ENCODE measurements at places on chromosomes 16 and 17.

DNA sequence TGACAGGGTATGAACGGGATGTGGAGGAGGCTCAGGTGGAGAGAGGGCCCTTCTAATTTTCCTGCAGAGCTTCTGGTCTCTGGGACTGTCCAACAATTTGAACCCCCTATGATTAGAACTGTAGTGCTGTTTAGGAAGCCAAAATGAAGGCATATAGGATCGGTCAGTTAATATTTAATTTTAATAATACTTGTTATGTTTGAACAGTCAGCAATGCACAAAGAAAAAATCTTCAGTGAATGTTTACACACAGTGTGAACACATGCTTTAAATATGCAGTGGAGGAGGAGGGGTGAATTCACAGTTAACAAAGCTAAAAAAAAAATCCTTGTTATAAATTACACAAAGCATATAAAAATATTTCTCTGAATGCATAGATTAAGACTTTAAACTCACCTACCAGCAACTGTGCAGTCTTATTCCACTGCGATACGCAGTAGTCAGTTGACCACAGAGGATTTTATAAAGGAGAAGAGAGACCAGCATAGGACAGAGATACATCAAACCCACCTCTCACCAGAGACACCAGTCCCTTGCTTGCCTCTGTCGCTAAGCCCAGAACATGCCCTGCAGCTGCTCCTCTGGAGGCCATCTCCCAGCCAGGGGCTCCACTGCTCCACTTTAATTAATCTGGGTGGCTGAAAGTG, 14.6 kb downstream of the ANKRD40 start:
- no peak for DNase-seq

DNA sequence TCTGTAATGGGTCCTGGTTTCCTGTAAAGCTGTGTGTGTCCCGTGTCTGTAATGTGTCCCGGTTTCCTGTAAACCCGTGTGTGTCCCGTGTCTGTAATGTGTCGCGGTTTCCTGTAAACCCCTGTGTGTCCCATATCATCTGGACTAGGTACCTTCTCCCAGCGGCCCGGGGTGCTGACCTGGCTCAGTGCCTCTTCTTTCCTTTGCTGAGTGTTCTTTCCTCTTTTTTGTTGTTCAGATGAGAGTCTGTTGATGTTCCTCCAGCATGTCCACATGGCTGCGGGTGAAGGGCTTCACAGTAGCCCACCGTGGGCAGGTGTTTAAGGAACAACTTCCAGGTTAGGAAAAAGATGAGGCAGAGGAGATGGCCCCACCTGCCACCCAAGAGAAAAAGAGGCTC, 46.6 kb upstream of the GNG13 start:
- no peak for DNase-seq

GRCh38 chr16:55257966-55258613, 65.9 kb upstream of the IRX6 start:
- DNase-seq = no peak

DNA sequence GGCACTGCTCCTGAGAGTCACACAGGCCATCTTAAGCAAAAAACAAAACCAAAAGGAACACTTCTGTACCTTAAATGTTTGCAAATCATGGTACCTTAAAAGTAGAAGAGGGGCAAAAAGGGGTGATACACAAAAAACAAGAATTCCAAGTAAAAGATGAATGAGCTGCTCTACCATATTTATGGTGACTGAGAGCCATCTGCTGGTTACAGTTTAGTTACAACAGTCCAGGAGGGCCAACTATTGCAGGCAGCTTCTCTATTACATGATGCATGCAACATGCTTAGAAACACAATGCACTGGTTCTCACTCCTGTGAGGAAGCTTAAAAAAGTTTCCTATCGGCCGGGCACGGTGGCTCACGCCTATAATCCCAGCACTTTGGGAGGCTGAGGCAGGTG, 53.5 kb downstream of the STX8 start:
- no peak for DNase-seq

GRCh38 chr16:74667255-74667700, 601 bp upstream of the RFWD3 start:
- DNase-seq = no peak

DNA sequence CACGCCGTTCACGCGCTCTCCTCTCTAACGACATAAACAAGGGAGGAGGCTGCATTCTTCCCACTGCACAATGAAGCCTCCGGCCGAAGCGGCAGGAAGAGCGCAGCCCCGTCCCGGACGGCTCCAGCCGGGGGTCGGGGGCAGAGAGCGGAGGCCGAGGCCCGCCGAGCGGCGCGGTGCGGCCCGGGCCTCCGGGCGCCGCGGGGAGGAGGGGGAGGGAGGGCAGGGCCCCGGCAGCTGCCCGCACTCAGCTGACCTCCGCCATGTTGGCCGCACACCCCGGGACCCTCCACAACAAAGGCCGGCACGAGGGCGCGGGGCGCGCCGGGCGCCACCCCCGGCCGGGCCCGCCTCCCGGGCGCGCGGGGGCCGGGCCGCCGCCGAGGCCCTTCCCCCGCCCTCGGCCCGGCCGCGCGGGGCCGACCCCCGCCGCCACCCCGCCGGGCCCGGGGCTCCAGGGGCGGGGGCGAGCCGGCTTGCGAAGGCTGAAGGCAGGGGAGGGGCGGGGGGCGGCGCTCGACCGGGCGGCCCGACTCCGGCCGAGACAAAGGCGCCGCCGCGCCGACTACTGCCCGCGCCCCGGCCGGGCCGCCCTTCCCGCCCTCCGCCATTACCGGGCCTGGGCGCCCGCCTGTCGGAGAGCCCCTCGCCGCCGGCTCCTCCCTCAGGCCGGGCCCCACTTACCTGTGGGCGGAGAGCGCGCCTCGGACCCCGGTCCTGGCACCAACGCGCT, 527 bp downstream of the SIAH1 start:
- no peak for DNase-seq

GRCh38 chr17:21363776-21364642, 12.1 kb upstream of the KCNJ12 start:
- no peak for DNase-seq

- DNase-seq = no peak
Measured at GRCh38 chr16:3118846-3119245, 6.5 kb downstream of the ZNF205 start.

GRCh38 chr17:76695059-76695831, 15.5 kb downstream of the MXRA7 start:
- no peak for DNase-seq

- DNase-seq = no peak
Measured at GRCh38 chr17:27808628-27809027, 8.3 kb upstream of the NOS2 start.

DNA sequence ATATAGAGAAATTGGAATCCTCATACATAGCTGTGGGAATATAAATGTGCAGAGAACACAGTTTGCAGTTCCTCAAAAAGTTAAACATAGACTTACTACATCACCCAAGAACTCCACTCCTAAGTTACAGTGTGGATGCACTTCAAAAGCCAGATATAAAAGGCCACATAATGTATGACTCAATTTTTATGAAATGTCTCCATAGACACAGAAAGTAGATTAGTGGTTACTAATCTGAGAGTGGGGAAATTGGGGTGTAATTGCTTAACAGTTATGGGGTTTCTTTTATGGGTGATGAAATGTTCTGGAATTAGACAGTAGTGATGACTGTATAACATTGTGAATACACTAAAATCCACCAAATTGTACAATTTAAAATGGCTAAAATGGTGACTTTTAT, 60.9 kb downstream of the CACNG1 start:
- DNase-seq = no peak

DNA sequence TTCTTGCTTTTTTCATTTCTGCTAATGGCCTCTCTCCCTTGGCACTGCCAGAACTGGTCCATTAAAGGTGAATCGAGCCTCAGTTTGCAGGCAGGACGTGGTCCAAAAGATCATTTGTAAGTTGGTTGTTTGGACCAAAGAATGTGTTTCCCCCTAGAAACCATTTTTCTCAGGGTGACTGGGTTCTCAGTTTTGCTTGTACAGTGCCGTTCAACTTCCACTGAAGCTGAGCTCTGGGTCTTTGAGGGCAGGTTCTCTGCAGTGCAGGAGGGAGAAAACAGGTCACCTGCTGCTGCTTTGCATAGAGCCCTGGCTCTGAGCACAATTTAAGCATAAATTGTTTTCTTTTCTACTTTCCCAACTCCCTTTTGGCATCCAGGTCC, 9.0 kb upstream of the AMZ2 start:
- no peak for DNase-seq

DNA sequence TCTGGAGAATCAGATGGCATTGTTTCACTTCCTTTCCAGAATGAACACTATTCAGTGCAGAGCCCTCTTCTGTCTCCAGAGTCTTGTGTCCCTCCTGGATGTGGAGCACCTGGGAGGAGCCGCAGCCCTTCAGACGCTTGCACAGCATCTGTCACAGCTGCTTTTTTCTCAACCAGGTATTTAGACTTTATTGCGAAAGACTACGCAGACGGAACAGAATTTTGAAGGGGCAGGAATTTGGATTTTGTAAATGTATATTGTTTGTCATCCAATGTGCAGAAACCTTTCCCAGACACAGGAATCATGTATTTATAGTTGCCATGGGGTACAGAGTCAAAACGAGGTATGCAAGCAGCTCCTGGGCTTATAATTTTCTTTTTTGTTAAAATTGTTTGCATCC, 20.4 kb downstream of the HEATR3 start:
- DNase-seq = no peak

DNA sequence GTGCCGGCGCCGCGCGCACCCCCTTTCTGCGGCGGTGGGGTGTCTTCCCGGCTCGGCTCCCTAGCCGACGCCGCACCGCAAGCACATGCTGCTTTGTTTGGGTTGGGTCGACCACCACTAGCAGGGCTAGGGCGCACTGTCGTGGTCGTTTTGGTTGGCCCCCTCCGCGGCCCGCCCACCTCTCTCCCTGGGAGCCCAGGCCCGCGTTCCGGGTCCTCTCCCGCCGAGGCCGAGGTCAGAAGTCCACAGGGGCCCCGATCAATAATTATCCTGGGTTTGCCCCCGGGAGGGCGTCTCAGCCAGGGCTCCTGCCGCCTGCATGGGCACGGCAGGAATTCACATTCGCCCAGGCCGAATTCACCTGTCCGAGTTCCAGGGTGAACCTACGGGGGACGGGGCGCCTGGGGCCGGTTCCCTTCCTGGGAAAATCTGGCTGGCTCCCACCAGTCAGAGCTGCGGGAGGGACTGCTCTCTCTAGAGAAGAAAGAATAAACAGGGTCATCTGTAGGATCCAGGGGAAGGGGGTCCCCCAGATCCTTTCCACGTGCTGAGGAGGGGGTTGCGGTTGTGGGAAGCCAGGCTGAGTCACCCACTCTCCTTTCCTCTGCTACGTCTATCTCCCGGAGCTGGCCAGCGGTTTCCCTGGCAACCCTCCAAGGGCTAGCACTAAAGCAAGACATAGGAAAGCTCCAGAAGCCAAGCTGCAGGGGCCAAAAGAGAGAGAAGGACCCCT, 584 bp upstream of the STAT5B start:
- peak; percentile 93 for DNase-seq

GRCh38 chr16:3020604-3021448, 658 bp downstream of the TNFRSF12A start:
- peak; percentile 96 for DNase-seq

- no peak for DNase-seq
Measured at GRCh38 chr17:65170839-65171238, 33.7 kb downstream of the RGS9 start.

GRCh38 chr17:82752371-82753200, 721 bp downstream of the TBCD start:
- DNase-seq = no peak

GRCh38 chr17:40157973-40158372, 17.6 kb downstream of the CASC3 start:
- DNase-seq = no peak

- DNase-seq = no peak
Measured at GRCh38 chr16:89256651-89257254, 39.2 kb downstream of the ZNF778 start.

GRCh38 chr17:3002538-3003295, 60.7 kb downstream of the OR1D5 start:
- peak; percentile 75 for DNase-seq

DNA sequence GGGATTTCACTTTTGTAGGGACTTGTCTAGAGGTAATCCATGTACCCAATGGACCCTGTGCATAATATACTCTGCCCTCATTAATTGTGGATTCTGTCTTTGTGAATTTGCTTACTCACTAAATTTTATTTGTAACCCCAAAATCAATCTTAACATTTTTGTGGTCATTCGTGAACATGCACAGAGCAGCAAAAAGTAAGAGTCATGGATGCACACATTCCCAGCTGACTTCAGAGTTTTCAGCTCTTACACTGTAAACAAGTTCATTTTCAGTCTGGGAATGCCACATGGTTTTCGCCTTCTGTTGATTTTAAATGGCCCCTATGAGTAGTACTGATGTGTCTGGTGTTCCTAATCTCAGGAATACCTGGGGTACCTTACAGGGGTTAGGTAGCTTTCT, 24.3 kb downstream of the TAC4 start:
- no peak for DNase-seq

DNA sequence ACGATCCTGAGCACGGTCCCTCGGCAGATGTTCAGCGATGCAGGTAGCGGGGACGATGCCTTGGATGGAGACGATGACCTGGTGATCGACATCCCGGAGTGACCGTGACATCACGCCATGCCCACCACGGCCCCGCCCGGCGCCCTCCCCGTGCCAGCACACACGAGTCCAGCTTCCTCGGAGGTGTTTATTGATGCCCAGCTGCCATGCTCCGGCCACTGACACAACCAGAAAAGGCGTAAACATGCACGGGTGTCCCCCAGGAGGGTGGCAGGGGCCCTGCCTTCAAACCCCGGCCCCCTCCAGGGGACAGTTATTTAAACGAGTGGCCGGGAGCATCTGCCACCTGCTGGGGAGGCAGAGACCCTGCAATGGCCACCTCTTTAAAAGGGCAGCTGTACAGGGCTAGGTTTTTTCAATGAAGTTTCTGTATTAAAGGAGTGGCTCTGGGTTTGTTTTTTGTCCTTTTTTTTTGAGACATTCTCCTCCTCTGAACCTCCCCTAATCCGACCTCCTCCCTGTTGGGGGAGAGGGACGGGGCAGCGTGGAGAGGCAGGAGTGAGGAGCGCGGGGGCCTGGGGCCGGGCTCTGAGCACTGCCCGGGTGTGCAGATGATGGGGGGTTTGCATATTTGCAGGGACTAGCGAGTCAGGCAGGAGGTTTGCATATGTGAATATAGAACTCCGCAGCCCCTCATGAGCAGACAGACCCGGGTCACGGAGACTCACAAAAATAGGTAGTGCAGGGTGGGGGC, 5.3 kb downstream of the DOC2A start:
- DNase-seq = no peak

- DNase-seq = no peak
Measured at GRCh38 chr16:914440-914839, 56.3 kb downstream of the LMF1 start.

- DNase-seq = no peak
Measured at GRCh38 chr16:84314373-84314772, 19.7 kb downstream of the WFDC1 start.

- peak; percentile 91 for DNase-seq
Measured at GRCh38 chr17:7835814-7836595, 2.0 kb downstream of the KDM6B start.

DNA sequence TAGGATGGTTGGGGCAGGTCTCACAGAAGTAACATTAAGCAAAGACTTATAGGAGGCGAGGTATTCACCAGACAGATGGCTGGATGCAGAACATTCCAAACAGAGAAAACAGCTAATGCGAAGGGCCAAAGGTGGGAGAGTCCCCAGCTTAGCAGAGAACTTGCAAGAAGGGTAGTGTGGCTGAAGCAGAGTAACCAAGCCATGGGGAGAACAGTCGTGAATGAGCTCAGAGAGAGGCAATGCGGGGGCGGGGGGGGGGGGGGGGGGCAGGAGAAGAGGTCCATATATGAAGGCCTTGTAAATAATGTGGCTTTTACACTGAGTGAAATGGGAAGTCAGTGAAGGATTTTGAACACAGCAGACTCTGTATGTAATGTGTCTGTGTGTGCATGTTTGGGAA, 81.3 kb downstream of the SMG6 start:
- DNase-seq = no peak

All from mesenteric fat pad (tissue), 1 donor.